Fibroblast of the aortic adventitia (primary cell): ENCODE measurements at places on chromosomes 11 and 22. TPM values are rescaled to one million over a fixed set of nuclear protein-coding genes. Genes with fewer than 3 reads are reported as not detected.

DNA sequence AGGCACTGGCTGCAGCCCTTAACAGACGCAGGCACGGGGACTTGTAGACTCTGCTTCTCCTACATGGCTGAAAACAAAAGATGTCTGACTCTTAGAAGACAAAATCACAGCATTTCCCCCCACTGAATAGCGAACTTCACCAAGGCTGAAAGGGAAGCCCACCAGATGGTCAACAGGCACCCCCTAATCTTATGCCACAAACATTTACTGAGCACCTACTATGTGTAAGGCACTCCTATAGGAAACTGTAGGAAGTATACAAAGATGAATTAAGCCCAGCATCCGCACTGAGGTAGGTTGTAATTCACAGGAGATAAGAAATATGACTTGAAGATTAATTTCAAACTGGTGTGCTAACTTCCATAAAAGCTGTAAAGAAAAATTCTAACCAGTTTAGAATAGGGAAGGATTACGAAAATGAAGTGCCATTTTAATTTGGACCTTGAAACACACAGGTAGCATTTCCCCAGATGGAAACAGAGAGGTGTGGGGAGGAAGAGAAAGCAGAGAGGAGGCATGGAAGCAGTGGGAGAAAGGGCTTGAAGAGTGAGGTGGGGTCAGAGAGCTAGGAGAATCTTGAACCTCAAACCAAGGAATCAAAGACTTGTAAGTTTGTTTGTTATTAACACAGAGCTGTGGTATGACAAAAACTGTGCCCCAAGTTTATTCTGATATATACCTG, 38.1 kb downstream of the NUMA1 start:
- no peak for DNase-seq

GRCh38 chr22:18023509-18024275, 669 bp downstream of the MICAL3 start:
- DNase-seq = peak; percentile 86

The MRPL48 gene
- total RNA-seq = 39.7 and 45.6 TPM in 2 replicates

The FAM180B gene
- not detected in 2 replicates for total RNA-seq

DNA sequence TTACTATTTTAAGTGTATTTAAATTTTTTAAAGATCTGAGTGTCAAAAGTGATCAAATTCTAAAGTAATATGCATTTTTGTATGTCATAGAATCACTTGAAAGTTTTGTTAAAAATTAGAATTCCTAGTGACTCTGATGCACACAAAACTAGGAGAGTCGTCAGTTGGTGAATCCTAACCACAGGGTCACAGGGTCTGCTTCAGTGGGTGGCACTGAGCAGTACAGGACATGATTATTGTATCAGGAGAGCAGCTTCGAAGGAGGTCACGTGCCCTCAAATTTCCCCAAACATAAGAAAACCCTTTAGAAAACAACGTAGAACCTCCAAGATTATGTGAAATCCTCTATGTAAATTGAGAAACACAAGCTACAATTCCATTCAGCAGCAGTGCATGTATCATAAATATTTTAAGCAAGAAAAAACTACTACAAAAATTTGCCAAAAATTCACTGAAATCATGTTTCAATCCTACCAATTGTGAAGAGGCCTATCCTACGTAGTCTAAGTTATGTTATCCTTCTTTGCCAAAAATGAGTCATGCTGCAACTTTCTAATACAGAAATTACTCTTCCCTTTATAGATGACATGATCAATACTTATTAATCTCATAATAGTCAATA, 323.6 kb downstream of the AASDHPPT start:
- DNase-seq = peak; percentile 48

DNA sequence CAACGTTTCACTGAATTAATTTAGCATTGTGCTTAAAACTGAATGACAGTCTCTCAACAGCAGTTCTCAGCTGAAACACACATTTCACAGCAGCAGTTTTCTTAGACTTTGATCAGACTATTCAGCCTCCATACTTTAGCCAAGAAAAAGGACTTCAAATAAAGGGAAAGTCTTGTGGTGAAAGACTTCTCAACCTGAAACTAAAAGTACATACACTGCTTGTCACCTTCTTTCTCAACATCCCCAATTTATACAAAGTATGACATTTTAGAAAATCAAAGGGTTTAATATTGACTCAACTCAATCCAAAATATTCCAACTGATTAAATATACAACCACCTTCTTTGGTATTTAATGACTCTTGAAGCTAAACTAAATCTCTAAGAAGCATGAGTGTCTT, 419.0 kb downstream of the LRRC4C start:
- DNase-seq = no peak

The NAALADL1 gene
- 9.7 and 11.5 TPM in 2 replicates for total RNA-seq

The FAM111B gene
- 0.41 and 42.9 TPM in 2 replicates for total RNA-seq

The DBX1 gene
- total RNA-seq = not detected in 2 replicates

DNA sequence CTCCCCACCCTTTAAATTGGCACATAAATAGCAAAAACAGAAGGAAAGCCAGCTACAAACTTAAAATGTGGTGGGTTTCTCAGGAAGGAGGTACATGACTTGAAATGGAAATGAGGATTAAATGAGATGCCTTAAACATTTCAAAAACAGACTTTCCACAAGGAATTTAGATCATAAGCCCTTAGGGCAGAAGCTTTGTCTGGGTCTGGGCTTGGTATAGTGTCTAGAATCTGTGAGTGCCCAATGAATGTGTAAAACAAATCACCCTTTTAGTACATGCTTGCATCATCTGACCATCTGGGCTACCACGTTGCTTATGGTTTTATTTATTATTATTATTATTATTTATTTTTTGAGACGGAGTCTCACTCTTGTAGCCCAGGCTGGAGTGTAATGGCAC, 37.1 kb upstream of the CREB3L1 start:
- DNase-seq = peak; percentile 37

DNA sequence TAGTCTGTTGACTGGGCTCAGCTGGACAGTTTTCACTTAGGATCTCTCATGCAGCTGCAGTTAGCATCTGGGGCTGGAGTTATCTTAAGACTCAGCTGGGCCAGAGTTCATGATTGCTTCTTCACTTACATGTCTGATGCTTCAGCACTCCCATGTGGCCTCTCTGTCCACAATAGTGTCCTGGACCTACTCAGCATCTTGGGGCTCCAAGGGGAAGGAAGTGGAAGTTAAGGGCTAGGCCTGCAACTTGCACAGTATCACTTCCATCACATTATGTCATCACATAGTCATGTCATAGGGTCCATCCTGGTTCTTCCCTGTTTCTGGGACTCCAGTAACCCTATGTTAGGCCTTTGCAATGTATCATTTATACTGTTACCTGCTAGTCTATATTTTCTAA, 115.9 kb downstream of the C11orf65 start:
- DNase-seq = no peak

- peak; percentile 80 for DNase-seq
These were observed 135.5 kb downstream of the ETS1 start for GRCh38 chr11:128451652-128452470.

DNA sequence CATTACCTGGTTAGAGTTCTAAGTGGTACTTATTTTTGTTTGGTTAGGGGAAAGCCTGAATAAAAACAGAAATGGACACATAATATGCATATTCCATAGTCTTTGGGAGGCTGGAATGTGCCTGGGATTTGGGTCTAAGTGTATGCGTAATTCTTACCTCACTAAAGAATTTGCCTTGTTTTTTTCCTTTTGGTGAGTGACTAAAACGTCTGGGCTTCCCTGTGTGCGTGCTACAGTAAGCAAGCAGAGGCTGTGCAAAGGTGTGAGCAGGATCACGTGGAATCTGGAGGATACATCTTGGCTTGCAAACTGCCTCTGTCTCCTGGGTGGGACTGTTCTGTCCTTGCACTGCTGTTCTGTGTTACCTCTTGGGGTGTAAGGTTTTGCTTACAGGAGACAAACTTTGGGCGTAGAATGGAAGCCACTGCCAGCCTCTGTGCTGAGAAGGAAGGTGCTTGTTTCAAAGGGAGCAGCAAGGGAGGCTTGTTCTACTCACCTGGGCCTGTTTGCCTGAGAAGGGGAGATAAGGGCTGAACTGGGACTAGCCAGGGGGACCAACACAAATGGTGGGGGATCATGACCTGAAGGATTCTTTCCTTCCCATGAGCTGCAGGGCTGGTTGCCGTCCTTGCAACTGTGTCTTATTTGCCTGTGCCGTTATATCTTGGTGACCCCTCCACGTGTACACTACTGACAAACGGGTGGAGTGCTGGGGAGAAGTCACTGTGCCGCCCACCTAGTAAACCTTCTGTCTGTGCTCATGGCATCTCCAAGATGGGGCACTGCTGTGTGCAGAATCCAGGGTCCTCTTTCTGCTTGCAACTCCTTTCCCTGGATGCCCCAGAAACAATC, 4.5 kb downstream of the NEAT1 start:
- no peak for DNase-seq

The SPDYC gene
- not detected in 2 replicates for total RNA-seq

DNA sequence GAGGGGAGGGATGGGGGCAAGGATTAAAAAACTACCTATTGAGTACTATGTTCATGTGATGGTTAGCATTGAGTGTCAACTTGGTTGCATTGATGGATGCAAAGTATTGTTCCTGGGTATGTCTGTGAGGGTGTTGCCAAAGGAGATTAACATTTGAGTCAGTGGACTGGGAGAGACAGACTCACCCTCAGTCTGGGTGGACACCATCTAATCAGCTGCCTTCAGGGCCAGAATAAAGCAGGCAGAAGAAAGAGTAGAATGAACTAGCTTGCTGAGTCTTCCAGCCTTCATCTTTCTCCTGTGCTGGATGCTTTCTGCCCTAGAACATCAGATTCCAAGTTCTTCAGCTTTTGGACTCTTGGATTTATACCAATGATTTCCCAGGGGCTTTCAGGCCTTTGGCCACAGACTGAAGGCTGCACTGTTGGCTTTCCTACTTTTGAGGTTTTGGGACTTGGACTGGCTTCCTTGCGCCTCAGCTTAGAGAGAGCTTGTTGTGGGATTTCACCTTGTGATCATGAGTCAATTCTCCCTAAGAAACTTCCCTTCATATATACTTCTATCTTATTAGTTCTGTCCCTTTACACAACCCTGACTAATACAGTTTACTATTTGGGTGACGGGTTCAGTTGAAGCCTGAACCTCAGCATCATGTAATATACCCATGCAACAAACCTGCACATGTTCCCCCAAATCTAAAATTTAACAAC, 70.2 kb downstream of the MTNR1B start:
- DNase-seq = peak; percentile 51

DNA sequence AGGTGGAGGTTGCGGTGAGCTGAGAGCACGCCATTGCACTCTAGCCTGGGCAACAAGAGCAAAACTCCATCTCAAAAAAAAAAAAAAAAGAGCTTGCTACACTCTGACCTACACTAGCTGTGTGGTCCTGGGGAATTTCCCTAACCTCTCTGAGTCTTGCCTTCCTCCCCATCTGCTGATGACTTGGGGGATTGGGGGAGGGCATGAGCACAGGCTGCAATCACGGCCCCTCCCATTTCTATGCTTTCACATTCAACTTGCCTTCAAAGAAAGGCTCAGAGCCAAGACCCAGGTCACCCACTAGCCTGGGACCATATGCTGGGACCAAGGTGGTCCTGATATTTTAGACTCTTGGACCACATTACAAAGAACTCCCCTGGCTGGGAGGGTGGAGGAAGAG, 39.8 kb upstream of the TEF start:
- DNase-seq = no peak

GRCh38 chr11:70140711-70141485, 62.2 kb upstream of the FADD start:
- DNase-seq = no peak

DNA sequence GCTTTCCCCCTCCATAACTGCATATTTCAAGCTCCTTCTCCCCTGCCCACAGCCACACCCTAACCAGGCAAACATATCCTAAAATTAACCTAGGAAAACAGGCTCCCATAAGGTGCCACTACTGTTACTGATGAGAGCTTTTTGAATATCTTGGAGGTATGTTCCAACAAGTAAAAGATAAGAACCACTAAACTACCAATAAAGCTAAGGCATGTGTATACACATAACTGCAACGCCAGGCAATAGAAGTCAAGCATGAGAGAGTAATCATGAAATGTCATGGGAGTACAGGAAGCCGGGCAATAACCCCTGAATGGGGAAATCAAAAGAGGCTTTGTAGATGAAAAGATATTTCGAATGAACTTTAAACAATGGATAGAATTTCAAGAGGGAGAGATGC, 9.3 kb downstream of the MMP13 start:
- DNase-seq = no peak

- no peak for DNase-seq
These were observed 8.1 kb downstream of the RCOR2 start for GRCh38 chr11:63908631-63909401.

DNA sequence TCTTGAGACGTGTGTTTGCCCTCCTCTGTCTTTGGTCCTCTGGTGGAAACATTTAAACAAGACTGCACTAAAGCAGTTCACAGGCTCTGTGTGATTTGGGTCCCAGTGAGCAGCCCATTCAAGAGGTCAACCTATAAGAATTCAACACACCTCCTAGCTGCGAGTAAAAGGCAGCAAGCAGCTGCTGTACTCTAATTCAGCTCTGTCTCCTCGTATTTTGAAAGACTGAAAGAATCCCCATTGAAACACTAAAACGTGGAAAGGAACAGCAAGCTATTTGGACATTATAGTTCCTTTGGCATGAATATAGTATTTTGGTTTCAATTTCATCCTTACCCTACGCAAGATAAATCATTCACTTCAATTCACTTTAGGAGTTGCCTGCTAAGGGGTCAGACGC, 1046.7 kb downstream of the DLG2 start:
- no peak for DNase-seq

- no peak for DNase-seq
These were observed 27.4 kb downstream of the TUG1 start for GRCh38 chr22:30996462-30996861.

DNA sequence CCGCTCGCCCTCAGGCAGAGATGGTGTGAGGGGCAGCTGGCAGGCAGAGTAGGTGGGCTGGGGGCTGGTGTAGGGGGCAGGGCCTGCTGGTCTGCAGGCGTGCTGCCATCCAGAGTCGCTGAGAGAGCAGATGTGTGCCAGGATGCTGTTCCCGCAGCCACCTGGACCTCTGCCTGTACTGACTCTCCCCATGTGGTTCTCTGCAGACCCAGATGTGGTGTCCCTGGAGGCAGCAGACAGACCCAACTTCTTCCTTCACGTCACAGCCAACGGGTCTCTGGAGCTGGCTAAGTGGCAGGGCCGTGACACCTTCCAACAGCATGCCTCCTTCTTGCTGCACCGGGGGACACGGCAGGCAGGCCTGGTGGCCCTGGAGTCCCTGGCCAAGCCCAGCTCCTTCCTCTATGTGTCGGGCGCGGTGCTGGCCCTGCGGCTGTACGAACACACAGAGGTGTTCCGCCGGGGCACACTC, 58.6 kb downstream of the OTOG start:
- no peak for DNase-seq
